ENCODE measurements at places on chromosomes 2 and 18.
A peak's percentile ranks its signal among the peaks of the same experiment; 100 is the strongest.

- DNase-seq = peak; percentile 48
Observed at GRCh38 chr2:136356125-136357006, 238.4 kb upstream of the CXCR4 start.

GRCh38 chr2:127560931-127561280 lies 25.4 kb downstream of the MYO7B start:
- DNase-seq = no peak

DNA sequence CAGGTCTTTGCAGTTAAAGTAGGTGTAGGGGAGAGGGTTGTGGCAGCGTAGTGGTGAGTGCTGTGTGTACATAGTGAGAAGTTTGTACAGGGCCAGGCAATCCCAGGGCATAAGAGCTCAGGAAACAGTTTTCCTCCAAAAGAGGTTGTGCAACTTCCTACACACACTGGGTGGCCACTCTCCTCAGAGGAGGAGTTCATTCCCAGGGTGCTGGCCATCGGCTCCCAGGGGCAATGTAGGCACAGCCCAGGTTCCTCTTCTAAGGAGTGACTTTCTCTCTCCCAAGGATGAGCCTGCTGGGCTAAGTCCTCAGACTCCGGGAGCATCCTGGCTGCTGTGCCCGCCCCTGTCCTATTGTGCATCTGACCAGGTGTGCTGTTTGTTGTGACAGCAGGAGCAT lies 3.0 kb downstream of the ACOXL start:
- DNase-seq = no peak

DNA sequence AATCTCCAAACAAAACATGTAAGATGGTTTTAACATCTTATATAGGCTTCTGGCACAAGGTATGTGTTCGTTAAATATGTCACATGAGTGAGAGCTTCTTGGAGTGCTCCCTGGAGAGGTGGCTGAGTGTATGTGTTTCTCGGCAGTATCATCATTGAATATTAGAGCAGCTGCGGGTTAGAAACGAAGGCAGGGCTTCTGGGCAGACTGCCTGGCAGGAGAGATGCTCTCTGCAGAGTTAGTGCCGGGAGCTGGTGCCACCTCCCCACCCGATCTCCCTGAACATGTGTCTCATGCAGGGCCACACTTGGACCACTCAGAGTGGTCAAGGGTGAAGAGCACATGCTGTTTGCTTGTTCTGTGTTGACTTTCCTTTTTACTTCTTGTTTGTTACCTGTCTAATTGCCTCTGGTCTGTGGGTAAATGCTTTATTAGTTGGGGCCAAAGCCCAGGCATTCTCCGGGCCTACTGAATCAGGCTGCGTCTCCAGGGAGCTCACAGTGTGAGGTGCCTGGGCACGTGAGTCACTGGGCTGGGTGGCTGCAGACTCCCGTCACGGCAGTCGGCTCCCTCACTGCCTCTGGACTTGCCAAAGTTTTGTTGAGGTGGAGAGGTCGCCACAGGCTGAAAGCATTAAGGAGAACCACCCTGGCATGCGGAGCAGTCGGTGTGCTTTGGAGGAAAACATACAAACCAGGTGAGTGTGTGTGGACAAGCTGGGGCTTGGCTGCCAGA lies 246.6 kb downstream of the FHOD3 start:
- DNase-seq = no peak

DNA sequence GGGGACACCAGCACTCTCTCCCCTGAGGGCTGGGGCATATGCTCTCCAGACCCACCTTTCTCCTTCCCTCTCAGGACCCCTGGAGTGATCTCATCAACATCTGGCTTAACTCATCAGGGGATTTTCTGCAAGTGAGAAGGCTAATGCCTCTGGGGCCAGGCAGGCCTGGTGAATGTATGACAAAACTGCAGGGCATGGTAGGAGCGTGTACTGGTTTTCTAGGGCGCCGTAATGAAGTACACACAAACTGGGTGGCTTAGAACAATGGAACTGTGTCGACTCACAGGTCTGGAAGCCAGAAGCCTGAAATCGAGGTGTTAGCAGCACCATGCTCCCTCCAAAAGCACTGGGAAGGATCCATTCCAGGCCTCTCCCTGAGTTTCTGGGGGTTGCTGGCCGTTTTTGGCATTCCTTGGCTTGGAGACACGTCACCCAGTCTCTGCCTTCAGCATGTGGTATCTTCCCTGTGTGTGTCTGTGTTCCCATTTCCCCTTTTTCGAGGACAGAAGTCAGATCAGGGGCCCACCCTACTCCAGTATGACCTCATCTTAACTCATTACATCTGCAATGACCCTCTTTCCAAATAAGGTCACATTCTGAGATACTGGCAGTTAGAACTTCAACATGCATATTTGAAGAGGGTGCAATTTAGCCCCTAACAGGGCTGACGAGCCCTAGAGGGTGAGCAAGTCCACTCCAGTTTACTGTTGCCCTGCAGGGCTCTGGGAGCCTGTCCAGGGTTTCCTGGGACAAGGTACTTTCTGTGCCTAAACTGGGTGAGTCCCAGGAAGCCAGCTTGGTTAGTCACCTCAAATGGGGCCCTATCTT lies 45.5 kb upstream of the CAB39 start:
- DNase-seq = peak; percentile 74

DNA sequence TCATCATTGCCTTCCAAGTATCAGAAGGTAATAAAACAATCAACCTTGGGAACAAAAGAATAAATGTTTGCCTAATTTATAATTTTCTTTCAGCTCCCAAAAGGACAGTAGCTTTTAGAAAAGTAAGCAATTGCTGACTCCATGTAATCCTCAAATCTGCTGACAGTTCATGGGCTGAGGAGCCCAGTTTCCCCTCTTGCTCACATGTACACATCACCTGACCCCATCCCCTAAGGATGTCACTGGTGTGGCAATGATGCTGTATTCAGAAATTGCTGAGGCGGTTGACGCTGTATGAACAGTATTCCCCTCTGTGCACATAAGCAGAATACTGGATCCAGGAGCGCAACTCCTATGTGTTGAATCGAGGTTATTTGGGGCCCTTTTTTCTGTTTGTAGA lies 56.1 kb upstream of the LYPD1 start:
- DNase-seq = no peak

DNA sequence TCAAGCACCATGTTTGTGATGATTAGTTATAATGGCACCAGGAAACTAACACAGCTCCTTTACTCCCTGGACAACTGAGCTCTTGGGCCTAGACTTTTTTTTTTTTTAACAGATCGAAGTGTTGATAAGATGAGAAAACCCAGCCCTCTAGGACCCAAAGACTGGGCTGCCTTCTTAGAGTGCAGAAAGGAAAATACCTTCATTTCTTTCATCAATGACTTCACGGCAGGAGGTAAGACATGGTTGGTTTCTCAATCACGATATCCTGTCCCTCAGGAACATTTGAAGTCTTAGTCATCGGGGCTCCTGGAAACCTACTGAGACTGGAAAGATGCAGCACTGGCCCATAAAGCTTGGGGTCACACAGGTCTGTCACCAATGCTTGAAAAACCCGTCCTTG lies 84.7 kb downstream of the TNFRSF11A start:
- DNase-seq = no peak

GRCh38 chr2:217799563-217800432 lies 203.0 kb downstream of the TNS1 start:
- no peak for DNase-seq

DNA sequence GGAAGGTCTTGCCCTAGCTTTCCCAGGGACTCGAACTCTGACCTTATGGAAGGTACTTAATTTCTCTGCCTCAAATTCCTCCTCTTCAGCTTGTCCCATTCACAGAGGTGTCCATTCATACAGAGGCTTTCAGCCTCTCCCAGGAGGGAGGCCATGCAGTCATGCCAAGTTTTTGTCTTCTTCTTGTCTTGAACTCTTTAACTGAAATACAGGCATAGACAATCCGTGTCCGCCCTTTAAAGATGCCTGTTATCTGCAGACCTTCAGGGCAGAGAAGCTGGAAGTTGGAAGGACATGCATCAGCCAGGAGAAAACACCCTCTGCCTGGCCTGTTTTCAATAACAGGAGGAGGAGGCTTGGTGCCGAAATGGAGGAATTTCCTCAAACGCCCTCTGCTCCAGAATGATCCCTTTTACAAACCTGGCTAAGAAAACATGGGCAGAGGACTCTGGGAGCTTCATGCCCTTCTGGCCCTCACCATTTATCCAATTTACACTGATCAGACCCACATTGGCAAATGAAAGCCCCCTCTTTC lies 308.3 kb downstream of the MYCN start:
- no peak for DNase-seq

- peak; percentile 65 for DNase-seq
Observed at GRCh38 chr2:213246497-213247281, 37.6 kb upstream of the SPAG16 start.

- no peak for DNase-seq
Observed at GRCh38 chr2:173117678-173118077, 42.0 kb downstream of the MAP3K20 start.

DNA sequence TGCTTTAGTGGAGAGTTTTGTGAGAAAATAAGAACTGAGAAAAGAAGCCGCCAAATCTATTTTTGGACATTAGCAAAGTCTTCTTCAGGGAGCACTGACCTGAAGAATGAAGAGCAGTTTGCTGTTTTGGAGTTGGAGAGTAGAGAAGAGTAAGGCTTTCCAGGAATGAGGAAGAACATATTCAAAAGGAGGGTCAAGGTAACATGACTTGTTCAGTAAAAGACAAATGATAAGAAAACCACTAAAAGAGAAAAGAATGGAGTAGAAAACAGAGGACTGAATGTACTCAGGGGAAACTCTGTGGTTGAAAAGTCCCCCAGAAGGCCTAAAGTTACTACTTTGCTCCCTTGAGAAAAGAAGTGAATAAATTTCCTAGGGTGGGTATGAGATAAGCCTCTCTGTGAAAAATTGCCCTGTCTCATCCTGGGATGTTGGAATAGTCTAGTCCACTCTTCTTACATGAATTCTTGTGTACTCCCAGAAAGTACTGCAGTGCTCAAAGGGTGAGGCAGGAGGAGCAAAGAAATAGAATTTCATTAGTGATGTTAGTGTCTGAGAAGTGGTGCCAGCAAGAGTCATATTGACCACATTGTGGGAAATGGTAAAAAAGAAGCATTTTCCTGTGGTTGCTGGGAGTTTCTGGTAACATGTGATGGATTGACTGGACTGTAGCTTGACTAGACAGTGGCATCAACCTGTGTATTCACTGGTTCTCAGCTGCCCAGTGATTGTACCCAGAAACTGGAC lies 27.8 kb downstream of the MBD5 start:
- no peak for DNase-seq

DNA sequence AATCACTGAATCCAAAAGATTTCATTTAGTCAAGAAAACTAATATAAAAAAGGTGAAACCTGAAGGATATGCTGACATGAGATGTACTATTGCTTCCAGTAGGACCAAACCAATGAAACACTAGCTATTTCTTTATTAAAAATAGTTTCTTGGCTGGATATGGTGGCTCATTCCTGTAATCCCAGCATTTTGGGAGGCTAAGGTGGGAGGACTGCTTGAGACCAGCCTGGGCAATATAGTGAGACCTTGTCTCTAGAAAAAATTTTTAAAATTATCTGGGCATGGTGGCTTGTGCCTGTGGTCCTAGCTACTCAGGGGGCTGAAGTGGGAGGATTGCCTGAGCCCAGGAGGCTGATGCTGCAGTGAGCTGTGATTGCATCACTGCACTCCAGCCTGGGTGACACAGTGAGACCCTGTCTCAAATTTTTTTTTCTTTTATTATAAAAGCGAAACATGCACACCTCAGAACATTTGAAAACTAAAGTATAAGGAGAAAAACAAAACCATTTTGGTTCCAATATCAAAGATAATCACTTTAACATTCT lies 266.2 kb downstream of the TGIF1 start:
- DNase-seq = no peak

All from activated CD8-positive, alpha-beta memory T cell treated with anti-CD3 and anti-CD28 coated beads, Interleukin-2, amount 50 U/mL, for 48 hours (primary cell).